ENCODE measurements at places on chromosomes 16 and 17.
A peak's percentile ranks its signal among the peaks of the same experiment; 100 is the strongest.

GRCh38 chr17:2893422-2893914 is 97.2 kb downstream of the RAP1GAP2 start:
- DNase-seq: no peak

GRCh38 chr16:3059041-3059722 is 6.3 kb upstream of the IL32 start:
- DNase-seq: peak; percentile 99

GRCh38 chr17:38549285-38549684 is 56.5 kb downstream of the SRCIN1 start:
- DNase-seq: no peak

DNA sequence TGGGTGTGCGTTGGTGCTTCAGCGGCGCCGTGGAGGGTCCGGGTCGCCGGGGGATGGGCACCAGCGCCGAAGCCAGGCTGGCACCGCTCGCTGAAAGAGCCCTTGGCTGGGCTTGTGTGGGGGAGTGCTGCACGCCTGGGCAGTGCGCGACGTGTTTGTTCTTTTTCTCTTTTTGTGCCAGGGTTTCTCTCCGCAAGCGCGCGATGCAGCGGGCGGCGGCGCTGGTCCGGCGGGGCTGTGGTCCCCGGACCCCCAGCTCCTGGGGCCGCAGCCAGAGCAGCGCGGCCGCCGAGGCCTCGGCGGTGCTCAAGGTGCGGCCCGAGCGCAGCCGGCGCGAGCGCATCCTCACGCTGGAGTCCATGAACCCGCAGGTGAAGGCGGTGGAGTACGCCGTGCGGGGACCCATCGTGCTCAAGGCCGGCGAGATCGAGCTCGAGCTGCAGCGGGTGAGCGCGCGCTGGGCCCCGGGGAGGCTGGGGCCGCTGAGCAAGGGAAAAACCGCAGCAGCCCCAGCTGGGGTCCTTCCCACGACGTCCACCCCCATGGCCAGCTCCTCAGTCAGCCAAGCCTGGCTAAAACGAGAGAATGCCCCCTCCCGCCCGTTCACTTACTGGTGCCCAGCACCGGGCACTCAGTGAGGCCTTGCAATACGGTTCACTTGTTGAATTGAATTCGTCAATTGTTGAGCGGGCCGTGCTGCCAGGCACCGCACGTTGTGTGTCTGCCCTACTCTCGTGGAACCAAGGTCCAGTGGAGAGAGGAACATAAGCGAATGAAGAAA is 541 bp downstream of the GPT2 start:
- peak; percentile 32 for DNase-seq

- DNase-seq: no peak
Measured at GRCh38 chr17:2521257-2521656, 9.6 kb upstream of the METTL16 start.

DNA sequence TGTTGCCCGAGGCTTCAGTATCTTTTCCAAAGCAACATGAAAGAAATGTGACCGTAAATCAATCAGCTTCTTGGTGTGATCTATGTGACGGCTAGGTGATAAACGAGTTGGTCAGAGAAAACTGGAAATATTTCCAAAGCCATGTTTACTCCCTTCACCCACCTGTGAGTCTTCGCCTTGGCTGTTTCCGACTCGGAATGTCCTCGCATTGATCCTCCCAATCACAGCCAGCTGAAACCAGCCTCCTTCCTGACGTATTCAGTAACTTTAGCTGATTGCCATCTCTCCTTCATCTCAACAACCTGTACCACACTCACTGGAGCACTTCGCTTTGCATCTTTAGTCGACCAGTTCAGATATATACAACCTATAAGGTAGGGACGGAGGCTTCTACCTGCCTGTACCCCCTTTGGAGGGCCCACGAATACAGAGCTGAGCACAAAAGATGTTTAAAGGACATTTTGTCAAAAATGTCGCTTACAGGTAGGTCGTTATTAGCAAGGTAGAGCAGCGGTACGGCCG is 705 bp downstream of the KRABD2 start:
- DNase-seq: no peak

- DNase-seq: no peak
Measured at GRCh38 chr17:74414510-74414909, 17.4 kb upstream of the GPRC5C start.

DNA sequence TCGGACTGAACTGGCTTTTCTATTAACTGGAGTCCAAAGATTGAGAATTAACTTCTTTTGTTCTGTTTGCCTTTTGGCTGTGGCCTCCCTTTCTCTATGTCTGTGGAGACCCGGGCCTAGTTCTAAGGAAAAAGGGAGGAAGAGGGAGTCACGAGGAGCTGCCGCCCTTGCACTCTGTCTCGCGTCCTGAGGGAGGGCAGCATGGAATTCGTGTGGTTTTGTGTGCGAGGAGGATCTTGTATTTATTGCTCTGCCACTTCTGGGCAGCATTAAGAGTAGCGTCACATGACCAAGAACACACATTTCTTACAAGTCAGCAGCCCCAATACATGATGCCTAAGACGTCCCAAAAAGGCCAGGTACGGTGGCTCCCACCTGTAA is 23.6 kb downstream of the METTL22 start:
- no peak for DNase-seq

DNA sequence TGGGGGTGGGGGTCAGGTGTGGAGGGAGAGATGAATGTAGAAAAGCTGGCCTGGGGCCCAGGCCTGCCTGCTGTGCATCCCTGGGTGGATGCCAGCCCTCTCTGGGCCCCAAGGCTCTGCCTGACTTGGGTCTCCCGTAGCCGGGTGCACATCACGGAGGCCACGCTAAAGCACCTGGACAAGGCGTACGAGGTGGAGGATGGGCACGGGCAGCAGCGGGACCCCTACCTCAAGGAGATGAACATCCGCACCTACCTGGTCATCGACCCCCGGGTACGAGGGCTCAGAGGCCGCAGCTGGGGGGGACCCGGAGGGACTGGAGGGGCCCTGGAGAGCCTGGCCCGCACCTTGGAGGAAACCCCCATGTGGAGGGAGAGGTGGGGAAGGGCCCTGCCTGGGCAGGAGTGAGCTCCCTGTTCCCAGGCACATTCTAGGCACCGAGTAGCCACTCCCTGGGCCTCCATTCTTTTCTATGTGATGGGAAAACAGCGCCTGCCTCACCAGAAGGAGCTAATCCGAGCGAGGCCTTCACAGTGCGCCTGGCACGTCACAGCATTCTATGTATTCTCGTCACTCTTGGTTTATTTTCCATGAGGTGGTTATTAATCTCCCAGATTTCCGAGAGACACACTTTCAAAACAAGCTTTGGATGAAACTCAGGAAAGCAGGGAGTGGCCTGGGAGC is 34.7 kb downstream of the ADCY7 start:
- DNase-seq: peak; percentile 67

DNA sequence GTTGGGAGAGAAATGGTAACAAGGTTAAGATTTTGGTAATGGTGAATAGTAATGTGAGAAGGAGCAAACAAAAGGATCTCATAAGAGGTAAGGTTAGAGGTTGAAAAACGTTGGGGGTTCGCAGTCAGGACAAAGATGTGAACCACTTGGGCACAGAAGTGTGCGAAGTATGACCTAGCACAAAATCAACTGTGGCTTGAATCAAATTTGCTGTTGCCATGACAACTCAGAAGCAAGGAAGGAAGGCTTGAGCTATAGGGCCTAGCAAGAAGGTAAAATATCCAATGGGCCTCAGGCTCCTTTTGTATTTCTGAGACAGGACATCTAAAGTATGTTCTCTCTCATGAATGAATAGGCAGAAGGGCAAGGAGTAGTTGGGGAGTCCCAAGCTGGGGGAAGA is 24.5 kb upstream of the TEKT1 start:
- no peak for DNase-seq

GRCh38 chr16:2340564-2341455 is at the start of gene ABCA3:
Gene ABCA3 (minus strand): TSS chr16:2340728. CDS start chr16:2326466, 14,262 bp downstream.
- DNase-seq: peak; percentile 100

DNA sequence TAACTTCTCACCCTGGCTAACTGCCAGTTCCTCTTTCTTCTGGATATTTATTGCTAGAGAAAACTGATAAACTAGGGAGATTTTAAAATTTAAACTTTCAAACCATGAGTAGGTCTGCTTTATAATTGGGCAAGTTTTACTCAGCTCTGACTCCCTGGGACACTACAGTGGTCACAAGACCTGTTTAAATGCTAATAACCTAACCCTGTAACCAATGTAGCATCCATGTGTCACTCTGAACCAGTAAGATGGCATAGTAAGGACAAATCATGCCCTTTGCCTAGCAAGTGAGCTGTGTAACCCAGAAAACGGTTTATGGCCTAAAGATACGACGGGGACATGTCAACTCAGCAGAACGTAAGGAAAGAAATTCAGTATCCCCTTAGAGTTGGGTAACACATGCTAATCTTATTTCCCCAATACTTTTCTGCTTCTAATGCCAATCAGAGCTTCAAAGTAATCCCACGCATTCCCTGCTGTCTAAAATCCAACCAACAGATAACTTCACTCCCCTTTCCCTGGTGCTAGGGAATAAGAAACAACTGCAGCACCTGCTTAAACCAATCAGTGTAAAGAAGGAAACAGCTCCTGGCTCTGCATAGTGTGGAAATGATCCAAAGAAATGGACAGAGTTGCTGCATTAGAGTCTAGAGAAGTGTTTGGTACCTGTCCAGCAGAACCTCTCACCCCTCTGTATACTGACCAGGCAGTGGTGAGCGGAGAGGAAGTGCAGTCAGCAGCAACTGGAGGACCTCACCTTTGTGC is 85.7 kb downstream of the NCOR1 start:
- DNase-seq: no peak

GRCh38 chr16:19088341-19088916 is 21.0 kb downstream of the COQ7 start:
- DNase-seq: no peak

GRCh38 chr16:3520413-3520812 is 19.6 kb downstream of the CLUAP1 start:
- no peak for DNase-seq

DNA sequence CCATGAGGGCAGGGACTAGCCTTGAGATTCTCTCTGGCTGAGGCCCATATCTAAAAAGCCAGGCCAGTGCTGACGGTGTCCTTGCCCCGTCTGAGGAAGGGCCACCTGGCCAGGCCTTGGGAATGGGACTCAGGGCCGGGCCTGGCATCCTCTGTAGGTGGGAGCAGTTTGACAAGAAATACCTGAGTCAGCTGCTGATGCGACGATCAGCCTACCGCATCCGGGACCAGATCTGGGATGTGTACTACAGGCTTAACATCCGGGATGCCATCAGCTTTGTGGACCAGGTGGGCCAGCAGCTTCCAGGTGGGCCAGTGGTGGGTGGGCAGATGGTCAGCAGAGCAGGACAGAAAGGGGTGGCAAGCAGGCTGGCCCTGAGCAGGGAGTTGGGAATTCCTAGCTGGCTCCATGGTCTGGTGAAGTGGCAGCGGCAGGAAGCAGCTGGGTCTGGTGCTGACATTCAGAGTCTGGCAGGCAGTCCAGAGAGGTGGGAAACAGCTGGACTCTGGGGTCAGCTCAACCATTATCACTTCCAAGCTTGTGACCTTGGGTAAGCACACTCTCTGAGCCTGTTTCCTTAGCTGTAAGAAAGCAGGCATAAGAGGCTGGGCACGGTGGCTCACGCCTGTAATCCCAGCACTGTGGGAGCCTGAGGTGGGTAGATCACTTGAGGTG is 9.5 kb downstream of the SLC9A5 start:
- DNase-seq: no peak

DNA sequence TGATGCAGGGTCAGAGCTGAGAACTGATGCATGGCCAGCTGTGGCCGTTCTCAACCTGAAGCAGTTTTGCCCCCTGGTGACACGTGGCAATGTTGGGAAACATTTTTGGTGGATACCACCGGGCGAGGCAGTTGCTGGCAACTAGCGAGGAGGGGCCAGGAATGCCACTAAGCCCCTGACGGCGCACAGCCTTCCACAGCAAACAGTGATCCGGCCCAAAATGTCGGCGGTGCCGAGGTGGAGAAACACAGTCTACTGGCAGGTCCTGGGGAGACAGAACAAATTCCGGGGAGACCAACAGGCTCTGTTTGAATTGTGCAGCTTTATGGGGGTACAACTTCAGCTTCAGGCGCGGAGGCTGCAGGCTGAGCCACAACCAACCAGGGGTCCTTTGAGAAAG is 8.2 kb downstream of the SLC26A11 start:
- no peak for DNase-seq

DNA sequence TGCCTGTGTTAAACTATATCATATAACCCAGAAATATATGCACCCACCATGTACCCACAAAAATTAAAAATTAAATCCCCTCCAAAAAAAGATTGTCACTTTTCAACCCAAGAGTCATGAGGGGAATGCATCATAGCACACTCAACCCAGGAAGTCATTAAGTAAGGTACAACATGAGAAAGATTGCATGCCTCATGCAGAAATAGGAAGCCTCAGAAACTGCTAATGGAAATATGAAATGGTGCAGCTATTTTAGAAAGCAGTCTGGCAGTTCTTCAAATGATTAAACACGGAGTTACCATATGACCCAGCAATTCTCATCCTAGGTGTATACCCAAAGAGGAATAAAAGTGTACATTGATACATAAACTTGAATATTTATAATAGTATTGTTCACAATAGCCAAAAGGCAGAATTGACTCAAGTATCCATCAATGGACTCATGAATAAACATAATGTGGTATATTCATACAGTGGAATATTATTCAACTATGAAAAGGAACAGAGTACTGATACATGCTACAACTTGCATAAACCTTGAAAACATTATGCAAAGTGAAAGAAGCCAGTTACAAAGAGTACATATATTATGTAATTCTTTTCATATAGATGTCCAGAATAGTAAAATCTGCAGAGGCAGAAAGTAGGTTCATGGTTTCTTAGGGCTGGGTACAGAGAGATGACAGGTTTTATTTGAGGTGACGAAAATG is 70.4 kb downstream of the TMEM100 start:
- no peak for DNase-seq

DNA sequence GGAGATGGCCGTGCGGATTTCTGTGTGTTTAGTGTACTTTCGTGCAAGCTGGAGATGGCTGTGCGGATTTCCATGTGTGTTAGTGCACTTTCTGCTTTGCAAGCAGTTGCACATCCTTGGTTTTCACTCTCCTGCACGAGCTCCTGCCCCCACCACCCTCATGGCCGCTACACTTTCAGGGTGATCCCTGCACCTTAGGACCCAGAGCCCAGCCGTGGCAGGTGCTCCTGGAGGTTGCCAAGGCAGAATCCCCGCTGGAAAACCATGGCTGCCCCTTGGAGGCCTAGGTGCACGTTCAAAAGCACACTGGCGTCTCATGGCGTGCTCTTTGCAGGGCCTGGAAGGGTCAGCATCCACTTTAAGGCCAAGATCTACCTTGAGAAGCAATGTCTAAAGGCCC is 311.0 kb upstream of the TNRC6C start:
- no peak for DNase-seq

GRCh38 chr16:90077240-90077756 is at the start of gene PRDM7:
Gene PRDM7 (minus strand): TSS chr16:90077331. CDS start chr16:90075910, 1,421 bp downstream.
- peak; percentile 99 for DNase-seq

GRCh38 chr16:78629173-78629572 is 529.7 kb downstream of the WWOX start:
- DNase-seq: no peak

DNA sequence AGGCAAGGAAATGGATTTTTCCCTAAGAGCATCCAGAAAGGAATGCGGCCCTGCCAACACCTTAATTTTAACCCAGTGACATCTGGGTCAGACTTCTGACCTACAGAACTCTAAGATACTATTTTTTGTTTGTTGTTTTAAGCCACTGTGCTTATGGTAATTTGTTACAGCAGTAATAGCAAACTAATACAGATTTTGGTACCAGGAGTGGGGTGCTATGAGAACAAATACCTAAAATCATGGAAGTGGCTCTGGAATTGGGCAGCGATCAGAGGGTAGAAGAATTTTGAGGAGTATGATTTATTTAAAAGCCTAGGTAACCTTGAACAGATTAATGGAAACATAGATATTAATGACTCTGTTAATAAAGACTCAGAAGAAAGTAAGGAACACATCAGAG is 208.2 kb downstream of the ZNF423 start:
- no peak for DNase-seq

GRCh38 chr17:54270499-54270898 is 447.8 kb downstream of the KIF2B start:
- no peak for DNase-seq
